ENCODE measurements at places on chromosomes 5 and 9.

DNA sequence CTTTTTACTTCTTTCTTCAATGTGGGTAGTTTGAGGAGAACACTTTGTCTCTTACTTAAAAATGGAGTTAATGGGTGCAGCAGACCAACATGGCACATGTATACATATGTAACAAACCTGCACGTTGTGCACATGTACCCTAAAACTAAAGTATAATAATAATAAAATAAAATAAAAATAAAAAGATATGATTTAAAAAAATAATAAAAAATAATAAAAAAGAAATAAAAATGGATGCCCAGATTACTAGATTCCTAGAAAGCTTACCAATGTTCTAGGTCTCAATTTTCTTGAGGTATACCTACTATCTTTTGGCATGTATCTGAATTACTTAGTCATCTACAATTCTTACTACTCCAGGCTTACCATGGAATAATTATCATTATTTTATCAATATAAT lies 2001.6 kb upstream of the CDH9 start:
- DNase-seq: no peak

GRCh38 chr5:127599847-127600246 lies 49.0 kb upstream of the CTXN3 start:
- no peak for DNase-seq

- peak; percentile 2 for DNase-seq
Measured at GRCh38 chr9:94681508-94681907, 42.2 kb upstream of the FBP1 start.

GRCh38 chr9:97930972-97931371 lies 7.0 kb downstream of the HEMGN start:
- DNase-seq: no peak

- DNase-seq: no peak
Measured at GRCh38 chr5:77316871-77317661, 106.6 kb downstream of the PDE8B start.

GRCh38 chr5:125298258-125298657 lies 551.8 kb upstream of the ZNF608 start:
- no peak for DNase-seq

DNA sequence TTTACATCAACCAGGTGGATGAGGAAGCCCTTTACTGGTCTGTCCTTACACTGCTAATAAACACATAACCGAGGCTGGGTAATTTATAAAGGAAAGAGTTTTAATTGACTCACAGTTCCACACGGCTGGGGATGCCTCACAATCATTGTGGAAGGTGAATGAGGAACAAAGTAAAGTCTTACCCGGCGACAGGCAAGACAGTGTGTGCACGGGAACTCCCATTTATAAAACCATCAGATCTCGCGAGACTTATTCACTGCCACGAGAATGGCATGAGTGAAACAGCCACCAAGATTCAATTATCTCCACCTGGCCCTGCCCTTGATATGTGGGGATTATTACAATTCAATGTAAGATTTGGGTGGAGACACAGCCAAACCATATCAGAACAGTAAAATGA lies 67.3 kb upstream of the GRAMD2B start:
- DNase-seq: no peak

GRCh38 chr5:35281613-35282012 lies 51.3 kb upstream of the PRLR start:
- no peak for DNase-seq

DNA sequence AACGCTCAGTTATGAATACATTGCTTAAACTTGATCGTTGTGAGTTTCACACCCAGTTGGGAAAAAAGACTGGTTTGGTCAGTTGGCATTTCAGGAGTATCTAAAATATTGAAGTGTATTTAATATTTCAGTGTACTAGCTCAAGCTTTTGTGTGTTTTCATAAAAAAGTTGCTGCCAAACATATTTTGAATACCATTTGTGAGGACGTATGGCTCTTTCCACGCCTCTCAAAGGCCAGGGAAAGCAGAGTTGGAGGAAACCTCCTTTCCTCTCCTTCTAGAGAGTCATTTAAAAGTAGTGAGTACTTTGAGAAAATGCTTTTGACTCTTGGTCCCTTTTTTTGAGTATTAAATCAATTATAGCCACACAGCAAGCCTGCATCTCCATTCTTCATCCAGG lies 43.2 kb upstream of the ANKRD33B start:
- DNase-seq: no peak

DNA sequence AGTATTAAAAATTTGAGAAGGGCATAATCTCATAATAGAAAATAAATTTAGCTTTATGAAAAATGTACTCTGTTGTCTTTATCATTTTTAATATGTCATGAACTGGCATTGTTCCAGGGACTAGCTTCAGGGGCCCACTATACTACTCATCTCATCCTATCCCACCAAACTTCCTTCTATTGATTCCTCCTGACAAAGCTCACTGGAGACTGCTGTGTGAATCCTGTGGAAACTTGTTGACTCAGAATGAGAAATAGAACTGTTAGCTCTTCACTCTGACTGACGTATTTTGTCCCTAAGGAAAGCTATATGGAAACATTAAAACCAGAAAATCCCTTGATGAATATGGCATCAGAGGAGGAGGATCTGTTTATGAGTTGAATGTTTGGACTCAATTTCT lies 29.8 kb upstream of the BNIP1 start:
- DNase-seq: no peak

GRCh38 chr5:119166026-119166425 lies 95.1 kb downstream of the DMXL1 start:
- no peak for DNase-seq

DNA sequence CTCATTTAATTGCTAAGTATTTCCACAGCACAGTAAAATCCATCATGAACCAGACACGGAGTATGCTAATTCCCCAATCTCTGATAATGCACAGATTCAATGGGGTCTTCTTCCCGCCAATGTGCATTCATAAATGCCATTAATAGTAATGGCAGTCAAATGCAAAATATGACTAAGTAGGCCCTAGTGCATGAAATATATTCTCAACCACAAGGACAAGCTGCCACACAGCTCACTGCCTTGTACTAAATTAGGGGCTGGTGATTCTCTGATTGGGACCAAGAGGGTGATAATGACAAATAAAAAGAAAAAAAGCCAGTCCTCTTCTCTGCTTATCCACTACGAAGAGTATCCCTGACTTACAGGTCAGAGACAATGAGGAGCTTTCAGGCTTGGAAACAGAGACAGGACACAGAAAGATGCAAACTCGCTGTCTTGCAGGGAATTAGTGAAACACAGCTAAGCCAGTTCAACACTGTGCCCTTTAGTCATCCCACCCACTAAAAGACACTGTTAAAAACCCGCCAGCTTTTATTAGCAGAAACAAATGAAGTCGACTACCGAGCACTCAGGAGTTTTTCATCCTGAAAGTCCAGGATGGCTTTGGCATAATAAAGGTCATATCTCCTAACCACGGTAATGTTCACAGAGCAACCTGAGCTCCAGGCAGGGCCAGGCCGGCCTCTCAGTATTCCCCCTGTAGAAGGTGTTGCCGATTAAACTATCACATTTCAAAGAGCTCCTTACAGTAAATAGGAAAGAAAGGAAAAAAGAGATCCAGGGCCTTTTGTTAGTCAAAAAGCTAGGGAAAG lies 148.1 kb downstream of the EBF1 start:
- no peak for DNase-seq

DNA sequence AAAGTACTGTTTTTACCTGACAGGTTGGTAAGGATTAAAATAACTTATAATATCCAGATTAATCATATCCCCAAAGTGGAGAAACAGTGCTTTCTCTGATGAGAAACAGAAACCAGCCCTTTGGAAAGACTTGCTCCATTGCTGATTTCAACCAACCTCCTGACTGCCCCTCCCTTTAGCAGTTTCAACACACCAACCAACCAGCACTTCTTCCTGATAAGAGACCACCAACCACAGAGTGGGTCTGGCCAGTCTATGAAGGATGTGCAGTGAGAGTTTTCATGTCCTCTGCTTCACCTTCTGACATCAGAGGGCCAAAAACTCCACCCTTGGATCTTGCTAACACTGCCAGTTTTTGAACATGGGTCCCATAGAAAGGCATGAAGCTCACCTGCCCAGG lies 28.1 kb downstream of the RIGI start:
- DNase-seq: no peak

Data from stimulated activated CD8-positive, alpha-beta memory T cell treated with anti-CD3 and anti-CD28 coated beads, Interleukin-4, amount 100 ng/mL, for 4 hours (primary cell).